T-cell (primary cell): ENCODE measurements at places on chromosomes 2 and 18. TPM values are rescaled to one million over a fixed set of nuclear protein-coding genes. Genes with fewer than 3 reads are reported as not detected.

HOXD10 gene
- not detected for total RNA-seq

IL1R1 gene
- 4.5 TPM for total RNA-seq

GALNT13 gene
- total RNA-seq: 0.47 TPM

DNA sequence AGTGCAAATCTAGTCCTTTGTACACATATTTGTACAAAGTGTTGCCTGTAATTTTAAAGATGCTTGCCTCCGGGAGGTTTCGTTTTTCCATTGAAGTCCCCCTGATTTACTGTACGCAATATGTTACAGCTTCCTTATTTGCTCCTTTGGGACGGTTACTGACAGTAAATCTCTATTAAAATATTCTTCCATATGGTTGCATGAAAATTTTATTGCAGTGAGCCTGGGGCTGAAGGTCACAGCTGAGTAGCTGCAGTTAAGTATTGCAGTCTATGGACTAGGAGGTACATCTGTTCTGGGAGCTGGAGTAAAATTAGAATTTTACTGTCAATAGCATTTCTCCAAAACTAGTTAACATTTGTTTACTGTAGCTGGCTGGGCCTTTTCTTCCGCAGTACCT lies 119.2 kb downstream of the ETAA1 start:
- no peak for DNase-seq

THSD7B gene
- not detected for total RNA-seq

AFF3 gene
- 10.2 TPM for total RNA-seq

DNA sequence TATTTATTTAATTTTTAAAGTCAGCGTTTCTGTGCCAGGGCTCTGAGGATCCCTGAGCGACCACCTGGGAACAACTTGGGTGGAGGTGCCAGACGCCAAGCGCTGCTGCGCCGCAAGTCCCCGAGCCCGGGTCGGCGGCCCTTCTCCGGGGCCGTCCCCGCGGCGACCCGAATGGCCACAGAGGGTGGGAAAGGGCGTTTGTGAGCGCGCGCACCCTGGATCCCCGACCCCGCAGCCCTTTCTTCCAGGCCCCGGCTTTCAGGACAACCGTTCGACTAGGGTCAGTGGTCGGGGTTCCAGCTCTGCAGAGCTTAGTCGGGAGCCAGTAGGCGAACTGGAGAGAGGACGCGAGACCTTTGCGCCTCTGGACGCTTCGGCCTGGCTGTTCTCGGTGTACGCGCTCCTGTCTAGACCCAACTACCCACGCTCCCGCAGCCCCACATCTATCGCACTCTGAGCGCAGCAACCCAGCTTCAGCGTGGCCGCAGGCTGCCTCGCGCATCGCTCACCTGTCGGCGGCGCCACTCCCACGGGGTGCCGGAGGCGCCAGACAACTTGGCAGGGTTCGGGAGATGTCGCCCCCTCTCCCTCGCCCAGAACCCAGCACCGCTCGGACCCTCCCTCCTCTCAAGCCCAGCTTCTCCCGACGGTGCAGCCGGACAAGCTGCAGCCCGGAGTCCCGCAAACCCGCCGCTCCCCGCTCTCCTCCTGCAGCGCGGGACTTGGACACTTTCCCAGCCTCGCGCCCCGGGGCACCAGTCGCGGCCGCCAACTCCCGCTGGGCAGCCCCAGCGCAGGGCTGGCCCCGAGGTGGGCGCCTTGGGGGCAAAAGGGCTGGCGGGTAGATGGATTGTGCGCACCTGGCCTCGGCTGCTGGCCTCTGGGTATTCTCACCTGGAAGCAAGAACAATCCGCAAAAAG lies 758 bp downstream of the LYPD1 start:
- no peak for DNase-seq

DNA sequence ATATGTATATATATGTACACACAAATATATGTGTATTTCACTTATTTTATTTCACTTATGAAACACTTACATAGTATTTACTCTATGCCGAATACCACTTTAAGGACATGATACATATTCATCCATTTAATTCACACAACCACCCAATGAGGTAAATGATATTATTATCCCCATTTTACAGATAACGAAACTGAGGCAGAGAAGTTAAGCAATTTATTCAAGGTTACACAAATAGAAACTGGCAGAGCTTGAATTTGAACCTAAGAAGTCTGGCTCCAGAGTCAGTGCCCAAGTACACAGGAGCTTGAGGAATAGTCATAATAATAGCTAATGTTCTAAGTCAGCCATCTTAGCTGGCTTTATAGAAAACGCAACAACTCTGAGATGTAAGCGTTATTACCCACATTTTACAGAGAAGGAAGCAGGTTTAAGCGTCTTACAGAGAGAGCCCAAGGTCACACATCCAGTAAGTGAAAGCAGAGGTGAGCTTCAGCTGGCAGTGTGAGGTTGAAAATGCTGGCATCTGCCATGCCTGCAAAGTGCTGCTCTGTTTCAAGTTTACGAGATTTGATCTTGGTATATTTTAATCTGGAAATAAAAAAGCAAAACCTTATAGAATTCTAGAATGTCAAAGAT lies 326.9 kb downstream of the LPIN1 start:
- no peak for DNase-seq
